ENCODE measurements at places on chromosomes 1 and 21. TPM values are rescaled to one million over a fixed set of nuclear protein-coding genes. Genes with fewer than 3 reads are reported as not detected.

- no peak for DNase-seq
These were observed 1154.7 kb upstream of the ADGRL2 start for GRCh38 chr1:80646053-80646452.

GRCh38 chr1:68057050-68057449 is 6.6 kb upstream of the DIRAS3 start:
- no peak for DNase-seq

GRCh38 chr1:206658264-206658980 is 23.1 kb downstream of the DYRK3 start:
- peak; percentile 71 for DNase-seq

DNA sequence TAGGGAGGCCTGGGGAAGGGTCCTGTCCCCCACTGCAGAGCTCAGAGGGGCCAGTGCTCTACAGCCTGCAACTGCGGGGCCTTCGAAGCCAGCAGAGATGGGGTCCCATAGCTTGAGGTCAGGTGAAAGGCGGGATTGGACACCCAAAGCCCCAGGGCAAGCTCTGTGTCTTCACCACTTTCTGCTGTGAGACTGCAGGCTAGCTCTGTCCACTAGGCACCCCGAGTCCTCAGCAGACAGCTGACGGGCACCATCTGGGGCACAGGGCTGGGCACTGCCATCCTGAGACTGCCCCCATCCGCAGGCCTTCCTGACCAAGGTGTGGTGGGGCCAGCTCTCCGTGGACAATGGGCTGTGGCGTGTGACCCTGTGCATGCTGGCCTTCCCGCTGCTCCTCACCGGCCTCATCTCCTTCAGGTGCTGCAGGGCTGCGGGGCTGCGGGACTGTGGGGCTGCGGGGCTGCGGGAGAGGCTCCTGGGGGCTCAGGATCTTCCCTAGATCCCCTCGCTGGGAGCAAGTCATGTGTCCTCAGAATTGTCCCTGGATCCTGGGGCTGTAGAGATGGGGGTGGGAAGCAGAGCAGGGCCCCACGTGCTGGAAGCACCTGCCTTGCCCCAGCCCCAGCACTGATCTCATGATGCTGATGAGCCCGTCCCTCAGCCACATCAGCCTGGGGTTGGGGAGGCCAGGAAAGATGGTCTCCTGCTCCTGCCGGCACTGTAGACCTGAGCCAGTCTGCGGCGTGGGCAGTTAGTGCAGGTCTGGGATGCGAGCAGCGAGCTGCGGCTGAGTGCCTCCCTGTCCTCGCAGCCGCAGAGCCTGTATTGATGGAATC is 46.8 kb downstream of the TRPM2 start:
- DNase-seq = no peak

RCSD1 gene
- total RNA-seq = 30.3 TPM
